ENCODE measurements at places on chromosomes 7 and 10.

DNA sequence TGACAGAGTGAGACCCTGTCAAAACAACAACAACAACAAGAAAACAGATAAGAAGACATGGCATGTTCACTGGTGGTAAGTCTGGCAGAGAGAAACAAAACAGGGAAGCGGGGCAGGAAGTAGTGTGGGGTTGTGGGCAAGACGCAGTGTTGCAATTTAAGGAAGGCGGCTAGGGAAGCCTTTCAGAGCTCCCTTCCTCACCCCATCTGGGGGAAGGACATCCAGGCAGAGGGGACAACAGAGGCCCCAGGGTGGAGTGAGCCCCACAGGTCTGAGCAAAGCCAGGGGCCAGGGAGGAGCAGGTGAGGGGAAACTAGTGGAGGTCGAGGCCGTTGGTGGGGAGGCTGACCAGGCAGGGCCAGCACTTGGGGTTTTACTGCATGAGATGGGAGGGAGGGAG is 16.8 kb downstream of the LAT2 start:
- DNase-seq, result no peak

GRCh38 chr10:108496106-108496505 is 1331.6 kb upstream of the SORCS1 start:
- no peak for DNase-seq

DNA sequence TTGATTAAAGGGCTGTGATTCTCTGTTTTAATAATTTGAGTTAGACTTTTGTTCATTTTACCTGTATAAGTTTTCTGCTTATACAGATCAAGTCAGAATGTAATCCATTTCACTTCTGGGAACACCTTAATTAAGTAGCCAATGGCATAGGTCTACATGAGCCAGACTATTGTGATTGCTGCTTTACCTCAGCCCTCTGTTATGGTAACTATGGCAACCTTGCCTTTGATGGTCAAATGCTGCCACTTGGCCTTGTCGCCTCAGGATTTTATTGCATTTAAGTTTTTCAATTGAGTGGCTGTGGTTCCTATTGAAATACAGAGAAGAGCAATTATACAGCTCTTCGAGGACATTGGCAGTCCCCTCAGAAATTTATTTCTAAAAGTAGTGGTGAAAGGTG is 64.3 kb upstream of the TMEM106B start:
- no peak for DNase-seq

DNA sequence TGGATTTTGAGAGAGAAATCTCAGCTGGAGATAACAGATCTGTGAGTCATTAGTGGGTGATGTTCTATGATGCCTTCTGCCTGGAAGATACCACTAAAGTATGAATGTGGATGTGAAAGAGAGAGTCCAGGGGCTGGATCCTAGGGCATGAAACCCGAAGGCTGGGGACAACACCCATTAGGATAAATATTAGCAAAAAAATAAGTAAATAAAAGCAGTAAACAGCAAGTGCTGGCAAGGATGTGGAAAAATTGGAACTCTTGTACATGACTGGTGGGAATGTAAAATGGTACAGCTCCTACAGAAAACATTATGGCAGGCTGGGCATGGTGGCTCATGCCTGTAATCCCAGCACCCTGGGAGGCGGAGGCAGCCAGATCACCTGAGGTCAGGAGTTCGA is 16.6 kb upstream of the MGMT start:
- no peak for DNase-seq

DNA sequence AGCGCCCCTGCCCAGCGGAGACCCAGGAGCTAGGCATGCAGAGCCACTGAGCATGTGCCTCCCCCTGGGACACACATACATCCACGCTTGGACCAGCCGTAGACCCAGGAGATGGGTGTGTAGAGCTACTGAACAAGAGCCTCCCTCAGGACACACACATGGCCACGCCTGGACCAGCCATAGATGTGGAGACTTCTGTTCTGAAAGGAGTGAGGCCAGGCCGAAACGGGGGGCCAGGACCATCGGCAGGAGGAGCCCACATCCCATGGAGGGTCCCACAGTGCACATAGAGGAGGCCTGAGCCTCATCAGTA is 340.4 kb downstream of the TCERG1L start:
- no peak for DNase-seq

GRCh38 chr10:66828957-66829356 is 96.9 kb upstream of the LRRTM3 start:
- no peak for DNase-seq

DNA sequence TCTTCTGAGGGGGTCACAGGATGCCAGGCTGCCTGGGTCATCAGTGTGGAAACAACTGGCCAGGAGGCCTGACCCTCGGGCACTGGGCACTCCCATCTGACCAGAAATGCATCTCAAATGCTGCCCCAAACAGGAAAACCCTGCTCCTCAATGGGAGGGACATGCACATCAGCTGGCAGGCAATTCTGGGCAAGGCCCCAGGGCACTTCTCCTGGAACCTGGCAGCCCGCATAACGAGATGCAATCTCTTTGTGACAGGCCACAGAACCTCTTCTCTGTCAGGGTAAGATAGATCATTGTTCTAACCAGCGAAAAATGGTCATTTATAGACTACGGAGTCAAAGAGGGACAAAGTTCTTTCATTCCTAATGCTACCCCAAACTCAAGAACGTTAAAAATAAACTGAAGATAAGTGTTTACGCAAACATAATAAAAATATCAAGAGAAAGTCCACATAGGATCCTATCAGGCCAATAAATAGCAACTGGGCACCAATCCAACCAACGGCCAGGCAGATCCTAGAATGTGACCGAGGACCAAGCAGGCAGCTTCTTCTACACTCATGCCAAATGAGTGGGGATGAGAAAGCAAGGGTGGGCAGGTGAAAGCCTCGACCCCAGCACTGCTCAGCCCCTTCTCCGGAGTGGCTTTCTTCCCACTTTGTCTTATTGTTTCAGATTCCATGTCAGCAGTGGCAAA is 212.3 kb downstream of the TCERG1L start:
- DNase-seq, result no peak

- no peak for DNase-seq
Measured at GRCh38 chr10:60461688-60462087, 72.0 kb upstream of the ANK3 start.

- DNase-seq, result no peak
Measured at GRCh38 chr7:139658296-139658695, 119.5 kb downstream of the HIPK2 start.

GRCh38 chr10:86078639-86079035 is 288.0 kb downstream of the GRID1 start:
- no peak for DNase-seq
